D721Med (cell line): ENCODE measurements at places on chromosomes 2 and 18.

DNA sequence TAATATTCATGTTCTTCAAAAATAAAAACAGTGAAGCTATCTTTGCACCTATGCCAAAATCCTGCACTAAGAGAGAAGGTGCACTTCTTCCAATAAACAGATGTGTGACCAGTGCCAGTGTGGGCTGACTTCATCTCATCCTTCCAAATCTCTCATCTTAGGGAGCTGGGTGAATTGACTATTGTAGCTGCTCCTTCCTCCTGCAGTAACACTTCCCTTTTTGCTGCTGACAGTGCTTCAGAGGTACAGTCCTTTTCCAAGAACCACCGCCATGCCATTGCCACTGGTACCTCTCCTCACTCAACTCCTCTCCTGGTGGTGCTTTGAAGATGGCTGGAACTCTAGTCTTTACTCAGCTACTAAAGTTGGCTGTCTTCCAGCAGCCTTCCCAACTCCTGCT is 42.1 kb upstream of the ARHGAP25 start:
- DNase-seq: no peak

- no peak for DNase-seq
Measured at GRCh38 chr2:6202756-6203155, 510.6 kb downstream of the SOX11 start.

- DNase-seq: no peak
Measured at GRCh38 chr2:238654479-238655197, 193.2 kb upstream of the TWIST2 start.

- no peak for DNase-seq
Measured at GRCh38 chr2:54597153-54597848, 126.2 kb upstream of the EML6 start.

DNA sequence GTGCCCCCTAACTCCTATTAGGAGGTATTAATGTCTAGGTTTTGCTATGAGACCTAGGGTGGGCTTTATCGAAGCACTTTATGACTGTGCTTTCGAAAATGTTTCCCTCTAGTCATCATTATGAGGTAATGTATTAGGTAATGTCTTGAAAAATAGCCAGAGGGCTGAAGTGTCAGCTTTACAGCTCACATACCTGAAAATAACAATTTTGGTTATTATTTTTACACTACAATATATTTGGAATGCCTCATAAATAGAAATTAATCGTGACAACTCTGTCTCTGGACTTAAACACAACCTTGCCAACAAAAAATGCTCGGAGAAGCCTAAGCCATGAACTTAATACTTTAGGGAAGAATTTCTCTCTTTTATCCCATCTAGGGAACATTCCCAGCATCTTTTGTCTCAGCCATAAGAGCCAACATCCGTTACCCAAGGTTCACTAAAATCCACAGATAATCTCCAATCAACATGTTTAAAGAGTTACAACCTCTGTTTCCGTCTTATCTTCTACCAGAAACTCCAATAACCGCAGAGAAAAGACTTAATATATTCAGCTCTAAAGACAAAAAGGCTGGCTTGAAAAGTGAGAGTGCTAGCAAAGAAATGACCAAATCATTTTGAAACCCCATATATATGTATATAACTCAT is 130.9 kb upstream of the RND3 start:
- no peak for DNase-seq

DNA sequence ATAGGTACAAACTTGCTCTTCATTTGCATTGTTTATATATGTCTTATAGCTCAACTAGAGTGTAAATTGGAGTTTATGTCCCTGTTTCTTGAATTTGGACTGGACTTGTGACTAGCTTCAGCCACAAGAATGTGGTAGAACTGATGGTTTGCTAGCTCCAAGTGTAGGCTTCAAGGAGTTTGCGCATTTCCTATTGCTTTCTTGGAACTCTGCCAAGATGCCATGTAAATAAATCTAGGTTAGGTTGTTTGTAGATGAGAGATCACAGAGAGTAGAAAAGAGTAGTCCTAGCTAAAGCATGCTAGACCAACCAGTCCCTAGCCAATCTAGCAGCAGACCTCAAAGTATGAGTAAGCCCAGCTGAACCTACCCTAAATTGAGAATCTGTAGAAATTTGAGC is 183.0 kb upstream of the CYP26B1 start:
- no peak for DNase-seq

DNA sequence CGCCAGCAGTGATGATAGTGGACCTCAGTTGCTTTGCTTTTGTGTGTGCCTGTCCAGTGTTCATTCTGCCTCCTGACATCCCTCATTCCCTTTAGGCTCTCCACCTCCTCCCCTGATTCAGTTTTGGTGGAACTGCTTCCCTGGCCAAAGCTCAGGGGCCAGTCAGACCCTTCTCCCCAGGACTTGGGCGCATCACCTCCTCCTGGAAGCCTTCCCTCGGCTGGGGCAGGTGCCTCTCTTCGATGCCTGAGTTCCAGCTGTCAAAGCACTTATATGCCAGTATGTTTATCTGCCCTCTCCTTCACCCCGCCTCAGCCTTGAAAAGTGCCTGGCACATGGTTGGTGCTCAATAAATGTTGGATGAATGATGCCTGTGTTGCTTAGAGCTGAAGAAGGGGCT is 11.5 kb downstream of the NMUR1 start:
- DNase-seq: no peak

GRCh38 chr2:84808279-84808678 is 72.6 kb downstream of the TRABD2A start:
- DNase-seq: no peak

GRCh38 chr2:27856956-27857355 is 33.2 kb downstream of the RBKS start:
- no peak for DNase-seq

DNA sequence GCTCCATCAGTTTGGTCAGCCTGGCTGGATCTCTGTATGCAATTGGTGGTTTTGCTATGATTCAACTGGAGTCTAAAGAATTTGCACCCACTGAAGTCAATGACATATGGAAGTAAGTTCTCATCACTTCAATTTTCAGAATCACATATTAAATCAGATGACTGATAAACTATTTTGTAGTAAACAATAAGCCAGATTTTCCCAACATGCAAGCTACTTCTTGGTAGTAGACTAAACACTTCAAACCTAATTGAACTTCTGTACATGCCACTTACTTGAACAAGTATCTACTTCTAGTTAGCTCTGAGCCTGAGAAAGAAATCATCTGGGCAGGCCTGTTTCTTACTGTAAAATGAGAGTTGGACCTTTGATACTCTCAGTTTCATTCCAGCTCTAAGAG is 11.4 kb downstream of the KLHL41 start:
- no peak for DNase-seq

GRCh38 chr2:10341193-10341592 is 38.5 kb downstream of the HPCAL1 start:
- DNase-seq: no peak

DNA sequence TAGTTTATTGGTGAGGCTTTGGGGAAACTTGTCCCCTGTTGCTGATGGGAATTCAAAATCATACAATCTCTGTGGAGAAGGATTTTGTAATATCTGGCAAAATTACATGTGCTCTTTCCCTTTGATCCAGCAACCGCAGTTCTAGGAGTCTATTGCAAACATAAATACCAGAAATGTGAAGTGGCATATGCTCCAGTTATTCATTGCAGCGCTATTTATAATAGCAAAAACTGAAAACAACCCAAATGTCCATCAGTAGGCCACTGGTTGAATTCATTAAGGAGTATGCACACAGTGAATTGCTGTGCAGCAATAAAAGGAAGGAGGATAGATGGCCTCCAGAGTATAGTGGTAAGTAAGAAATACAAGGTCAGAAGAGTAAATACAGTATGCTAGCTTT is 76.5 kb downstream of the HNRNPLL start:
- DNase-seq: no peak

DNA sequence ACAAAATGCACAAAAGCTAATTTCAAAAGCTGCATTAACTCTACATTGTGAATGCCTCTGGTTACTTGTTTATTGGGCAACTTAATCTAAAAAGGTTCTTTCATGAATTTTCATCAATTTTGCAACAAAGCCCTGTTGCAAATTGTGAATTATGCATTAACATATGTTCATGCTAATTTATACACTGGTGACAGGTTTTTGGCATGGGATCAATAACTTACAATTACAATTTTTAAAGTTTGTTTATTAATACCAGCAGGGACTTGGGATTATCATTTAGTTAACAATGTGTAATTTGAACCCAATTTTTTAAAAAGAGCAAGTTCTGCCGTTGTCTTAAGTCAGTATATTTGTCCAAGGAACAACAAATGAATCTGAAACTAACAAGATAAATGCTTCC is 183.6 kb downstream of the DCC start:
- no peak for DNase-seq

- DNase-seq: no peak
Measured at GRCh38 chr2:170006587-170007325, 171.2 kb upstream of the MYO3B start.

GRCh38 chr2:180001726-180002125 is 5.4 kb downstream of the CWC22 start:
- DNase-seq: no peak

GRCh38 chr2:85611217-85611704 is 605 bp downstream of the C2orf68 start:
- no peak for DNase-seq

DNA sequence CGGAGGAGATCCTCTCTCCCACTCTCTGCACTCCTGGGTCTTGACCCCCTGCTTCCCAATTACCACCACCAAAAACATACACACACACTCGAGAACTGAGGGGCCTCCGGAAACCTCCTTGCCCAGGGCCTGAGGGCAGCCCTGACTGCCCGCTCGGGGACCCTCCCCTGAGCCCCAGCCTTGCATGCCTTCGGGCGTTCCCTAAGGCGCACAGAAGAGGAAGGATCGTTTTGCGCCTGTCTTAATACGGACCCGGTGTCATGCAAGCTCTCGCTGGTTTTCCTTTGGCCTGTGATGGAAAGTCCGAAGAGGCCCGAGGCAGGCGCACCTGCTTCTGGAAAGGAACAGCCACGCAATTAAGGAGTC is 19.8 kb downstream of the POU3F3 start:
- DNase-seq: no peak

GRCh38 chr2:182868054-182868796 is 1.8 kb upstream of the FRZB start:
- DNase-seq: no peak

- DNase-seq: no peak
Measured at GRCh38 chr2:44906972-44907371, 34.5 kb upstream of the SIX3 start.

- no peak for DNase-seq
Measured at GRCh38 chr18:36337679-36338402, 40.3 kb downstream of the FHOD3 start.

GRCh38 chr2:25572638-25573037 is 100.7 kb downstream of the DTNB start:
- no peak for DNase-seq

- DNase-seq: no peak
Measured at GRCh38 chr2:167965907-167966761, 281.3 kb downstream of the STK39 start.

GRCh38 chr2:85340034-85340892 is 12.5 kb upstream of the TGOLN2 start:
- DNase-seq: no peak

GRCh38 chr2:231189171-231189530 is 9.3 kb upstream of the ARMC9 start:
- DNase-seq: no peak

DNA sequence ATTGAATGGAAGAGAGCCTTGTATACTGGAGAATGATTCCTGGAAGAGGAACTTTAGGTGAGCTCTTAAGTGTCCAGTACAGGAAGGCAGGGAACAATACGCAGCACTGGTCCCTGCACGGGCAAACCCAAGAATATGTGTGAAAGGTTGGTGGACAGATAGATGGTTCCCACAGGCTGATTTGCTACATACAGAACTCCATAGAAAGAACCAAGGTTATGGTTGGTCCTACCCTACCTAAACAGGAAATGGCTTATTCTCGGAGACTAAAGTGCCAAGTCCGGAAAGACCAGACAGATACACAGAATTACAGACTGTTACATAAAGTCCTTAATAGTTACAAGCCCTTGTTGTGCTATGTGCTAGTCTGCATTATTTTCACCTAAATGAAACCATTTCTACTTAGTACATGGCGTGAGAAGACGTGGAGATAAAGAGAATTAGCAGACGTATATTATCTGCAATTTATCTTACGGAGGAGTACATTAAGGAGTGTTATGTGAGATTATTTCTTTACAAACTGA is 1.2 kb downstream of the REV1 start:
- DNase-seq: no peak

GRCh38 chr2:62573137-62573731 is 67.2 kb upstream of the TMEM17 start:
- DNase-seq: no peak

- DNase-seq: no peak
Measured at GRCh38 chr2:227010433-227010832, 153.6 kb downstream of the COL4A4 start.

- DNase-seq: no peak
Measured at GRCh38 chr2:186780701-186781316, 68.2 kb downstream of the ZSWIM2 start.

GRCh38 chr2:217746808-217747207 is 256.0 kb downstream of the TNS1 start:
- DNase-seq: no peak

DNA sequence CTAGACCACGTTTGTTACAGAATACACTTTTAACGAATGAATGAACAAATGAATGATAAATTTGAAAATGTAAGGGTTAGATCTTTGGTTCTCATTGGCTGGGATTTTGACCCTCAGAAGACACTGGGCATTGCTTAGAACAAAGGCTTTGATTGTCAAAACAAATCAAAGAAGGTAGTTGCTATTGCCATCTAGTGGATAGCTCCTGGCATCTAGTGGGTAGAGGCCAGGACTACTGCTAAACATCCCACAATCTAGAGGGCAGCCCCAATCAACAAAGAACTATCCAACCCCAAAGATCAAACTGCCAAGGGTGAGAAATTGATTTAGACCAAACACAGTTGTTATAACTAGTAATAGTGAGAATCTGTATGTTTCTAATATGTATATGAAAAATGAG is 552.3 kb downstream of the KCNJ3 start:
- no peak for DNase-seq

- DNase-seq: no peak
Measured at GRCh38 chr2:157076526-157077161, 180.9 kb upstream of the GALNT5 start.

- DNase-seq: no peak
Measured at GRCh38 chr2:12282780-12283695, 433.7 kb upstream of the TRIB2 start.

DNA sequence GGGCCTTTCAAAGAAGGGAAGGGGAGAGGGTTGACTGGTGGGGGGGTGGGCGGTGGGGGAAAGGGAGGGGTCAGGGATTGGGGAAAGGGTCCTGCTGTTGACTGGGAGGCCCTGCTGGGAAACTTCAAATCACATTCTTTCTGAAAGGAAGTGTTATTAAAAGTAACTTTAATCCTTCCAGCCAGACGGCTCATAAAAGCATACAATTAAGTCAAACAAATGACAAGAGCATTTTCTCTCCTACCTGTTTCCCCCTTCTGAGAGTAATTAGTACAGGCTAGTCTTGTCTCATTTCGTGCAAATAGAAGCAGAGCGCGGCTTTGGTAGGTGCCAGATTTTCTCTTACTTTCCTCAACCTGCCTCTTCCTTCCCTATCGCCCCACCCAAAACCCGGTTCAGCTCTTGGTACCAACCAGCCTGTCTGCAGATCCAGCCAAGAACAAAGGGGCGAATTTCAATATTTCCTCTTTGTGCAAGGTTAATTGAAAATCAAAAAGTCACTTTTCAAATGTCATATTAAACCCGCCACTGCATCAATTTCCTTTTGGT is 2112.6 kb upstream of the PIK3C3 start:
- no peak for DNase-seq
